ENCODE measurements at places on chromosomes 6 and 20. TPM values are rescaled to one million over a fixed set of nuclear protein-coding genes. Genes with fewer than 3 reads are reported as not detected.

Gene NOL7
- 44.3 TPM for total RNA-seq

Gene OLIG3
- total RNA-seq: 0.12 TPM

Gene PHF1
- total RNA-seq: 472 TPM

Gene NKAPL
- not detected for total RNA-seq

Gene TBX18
- not detected for total RNA-seq

Gene ATP5F1E
- 57.8 TPM for total RNA-seq

- no peak for DNase-seq
- no peak overlapping the region for H3K4me3 ChIP-seq
- no peaks in the 10 kb centered on the region for H3K27me3 ChIP-seq
- H3K36me3 ChIP-seq: no peaks in the 10 kb centered on the region
- H3K27ac ChIP-seq: no peak overlapping the region
These were observed 127.4 kb downstream of the ADGRG6 start for GRCh38 chr6:142429195-142429594.

GRCh38 chr20:5829241-5829809, 79.1 kb downstream of the SHLD1 start:
- H3K27ac ChIP-seq: no peak overlapping the region
- H3K27me3 ChIP-seq: no peaks in the 10 kb centered on the region
- peaks cover 4% of the 10 kb centered on the region for H3K4me1 ChIP-seq
- DNase-seq: no peak
- no peaks in the 10 kb centered on the region for H3K36me3 ChIP-seq
- H3K4me3 ChIP-seq: no peak overlapping the region

Gene EPB41L2
- total RNA-seq: 20.5 TPM

GRCh38 chr6:87990871-87991270, 56.8 kb upstream of the SPACA1 start:
- peaks cover 9% of the 10 kb centered on the region for H3K27me3 ChIP-seq
- H3K36me3 ChIP-seq: no peaks in the 10 kb centered on the region
- DNase-seq: no peak

DNA sequence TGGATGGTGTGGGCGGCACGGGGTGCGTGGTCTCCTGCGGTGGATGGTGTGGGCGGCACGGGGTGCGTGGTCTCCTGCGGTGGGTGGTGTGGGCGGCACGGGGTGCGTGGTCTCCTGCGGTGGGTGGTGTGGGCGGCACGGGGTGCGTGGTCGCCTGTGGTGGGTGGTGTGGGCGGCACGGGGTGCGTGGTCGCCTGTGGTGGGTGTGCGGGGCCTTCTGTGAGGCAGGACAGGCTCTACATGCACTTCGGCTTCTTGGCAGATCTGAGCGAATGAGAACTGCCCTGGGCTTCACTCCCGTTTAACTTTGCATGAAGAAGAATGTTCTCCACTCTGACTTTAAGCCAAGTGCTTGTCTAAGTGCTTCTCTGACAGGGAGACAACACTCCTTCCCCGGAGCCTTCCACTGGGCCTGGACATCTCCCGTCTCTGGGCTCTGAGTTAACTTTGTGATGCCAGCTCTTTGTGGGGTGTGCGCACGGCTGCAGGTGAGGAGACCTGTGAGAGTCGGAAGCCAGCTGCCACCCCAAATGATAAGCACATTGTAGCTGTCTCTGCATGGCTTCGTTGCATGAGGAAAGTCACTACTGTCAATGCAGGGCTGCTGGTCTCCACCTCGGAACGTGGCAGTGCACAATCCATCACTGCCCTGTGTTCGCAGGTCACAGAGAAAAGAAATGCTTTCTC, 244.8 kb downstream of the DLL1 start:
- H3K4me1 ChIP-seq: peaks cover 2% of the 10 kb centered on the region
- H3K27me3 ChIP-seq: peaks cover 19% of the 10 kb centered on the region
- no peak overlapping the region for H3K27ac ChIP-seq
- H3K36me3 ChIP-seq: no peaks in the 10 kb centered on the region
- no peak for DNase-seq

GRCh38 chr6:154329350-154330170, 27.0 kb downstream of the IPCEF1 start:
- peaks cover 4% of the 10 kb centered on the region for H3K4me1 ChIP-seq
- H3K27me3 ChIP-seq: no peaks in the 10 kb centered on the region
- H3K27ac ChIP-seq: peak overlapping the region; percentile 49
- no peak overlapping the region for H3K4me3 ChIP-seq
- no peaks in the 10 kb centered on the region for H3K36me3 ChIP-seq

- no peaks in the 10 kb centered on the region for H3K4me1 ChIP-seq
- H3K27ac ChIP-seq: no peak overlapping the region
- H3K4me3 ChIP-seq: no peak overlapping the region
- H3K27me3 ChIP-seq: peaks cover 47% of the 10 kb centered on the region
- H3K36me3 ChIP-seq: peaks cover 2% of the 10 kb centered on the region
- DNase-seq: no peak
These were observed 48.7 kb upstream of the GATA5 start for GRCh38 chr20:62524505-62524911.

Gene HLA-DQB1
- total RNA-seq: 16.2 TPM

DNA sequence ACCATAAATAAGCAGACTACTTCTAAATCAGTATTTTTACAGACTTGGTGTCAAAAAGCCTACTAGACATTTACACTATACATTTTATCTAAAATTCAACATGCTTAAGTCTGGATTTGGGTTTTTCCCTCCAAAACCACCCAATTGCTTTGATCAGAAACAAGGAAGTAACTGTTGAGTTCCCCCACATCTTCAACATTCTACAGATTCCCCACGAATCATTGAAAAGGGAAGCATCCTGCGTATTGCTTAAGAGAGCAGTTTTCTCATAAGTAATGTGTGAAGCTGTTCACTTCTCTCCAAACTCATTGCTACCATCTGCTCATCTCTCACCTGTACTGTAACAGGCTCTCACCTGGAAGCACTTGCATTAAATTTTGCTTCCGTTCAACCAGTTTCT, 36.4 kb upstream of the RNF144B start:
- no peak for DNase-seq
- H3K27me3 ChIP-seq: peaks cover 17% of the 10 kb centered on the region
- H3K4me3 ChIP-seq: no peak overlapping the region
- no peaks in the 10 kb centered on the region for H3K36me3 ChIP-seq
- no peak overlapping the region for H3K27ac ChIP-seq

DNA sequence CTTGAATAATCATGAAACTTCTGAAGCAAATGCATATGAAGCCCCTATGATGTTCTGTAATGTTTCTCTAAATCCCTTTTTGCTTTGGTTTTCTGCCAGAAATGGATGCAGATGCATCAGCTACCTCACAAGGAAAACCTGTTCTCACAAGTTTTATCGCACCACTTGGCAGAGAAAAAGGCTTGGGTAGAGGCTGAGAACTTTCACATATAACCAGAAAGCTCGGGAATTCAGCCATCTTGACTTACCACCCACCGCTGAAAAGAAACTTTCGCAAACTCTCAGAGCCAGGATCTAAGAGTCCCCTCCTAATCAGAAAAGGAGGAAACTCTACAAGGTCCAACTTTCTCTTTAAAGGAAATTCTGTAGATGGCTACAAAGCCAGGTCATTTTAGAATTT, 36.2 kb upstream of the ADTRP start:
- no peak overlapping the region for H3K4me3 ChIP-seq
- H3K4me1 ChIP-seq: peaks cover 2% of the 10 kb centered on the region
- H3K36me3 ChIP-seq: no peaks in the 10 kb centered on the region
- DNase-seq: no peak
- no peak overlapping the region for H3K27ac ChIP-seq

Gene CLVS2
- total RNA-seq: not detected

Gene SEMG1
- not detected for total RNA-seq

DNA sequence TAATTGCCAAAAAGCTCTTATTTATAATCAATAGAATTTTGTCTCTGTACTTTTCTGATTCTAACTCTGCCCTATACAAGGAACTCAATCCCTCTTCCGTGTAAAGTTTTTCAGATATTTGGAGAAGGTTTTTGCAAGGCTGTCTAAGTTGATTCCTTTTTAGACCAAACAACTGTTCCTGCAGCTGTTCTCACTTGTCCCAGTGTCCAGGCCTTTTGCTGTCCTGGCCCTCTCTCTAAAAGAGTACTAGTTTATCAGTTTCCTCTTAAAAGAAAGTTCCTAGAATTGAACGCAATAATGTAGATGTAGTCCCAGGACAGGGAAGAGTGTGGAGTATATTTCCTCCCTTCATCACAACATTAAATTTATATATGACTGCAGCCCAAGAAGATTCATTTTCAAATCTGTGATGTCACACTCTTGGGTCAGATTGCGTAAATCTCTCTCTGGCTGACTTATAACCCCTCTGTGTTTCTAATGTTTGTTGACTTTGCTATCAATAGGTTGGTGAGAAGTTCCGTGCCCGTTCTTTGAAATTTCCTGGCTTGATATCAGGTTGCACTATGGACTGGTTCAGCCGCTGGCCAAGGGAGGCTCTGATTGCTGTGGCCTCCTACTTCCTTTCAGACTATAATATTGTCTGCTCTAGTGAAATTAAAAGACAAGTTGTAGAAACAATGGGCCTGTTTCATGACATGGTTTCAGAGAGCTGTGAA, 139.4 kb upstream of the GLP1R start:
- H3K27me3 ChIP-seq: peaks cover 2% of the 10 kb centered on the region
- DNase-seq: no peak
- H3K36me3 ChIP-seq: peaks cover under 1% of the 10 kb centered on the region
- peaks cover 3% of the 10 kb centered on the region for H3K4me1 ChIP-seq
- no peak overlapping the region for H3K27ac ChIP-seq

DNA sequence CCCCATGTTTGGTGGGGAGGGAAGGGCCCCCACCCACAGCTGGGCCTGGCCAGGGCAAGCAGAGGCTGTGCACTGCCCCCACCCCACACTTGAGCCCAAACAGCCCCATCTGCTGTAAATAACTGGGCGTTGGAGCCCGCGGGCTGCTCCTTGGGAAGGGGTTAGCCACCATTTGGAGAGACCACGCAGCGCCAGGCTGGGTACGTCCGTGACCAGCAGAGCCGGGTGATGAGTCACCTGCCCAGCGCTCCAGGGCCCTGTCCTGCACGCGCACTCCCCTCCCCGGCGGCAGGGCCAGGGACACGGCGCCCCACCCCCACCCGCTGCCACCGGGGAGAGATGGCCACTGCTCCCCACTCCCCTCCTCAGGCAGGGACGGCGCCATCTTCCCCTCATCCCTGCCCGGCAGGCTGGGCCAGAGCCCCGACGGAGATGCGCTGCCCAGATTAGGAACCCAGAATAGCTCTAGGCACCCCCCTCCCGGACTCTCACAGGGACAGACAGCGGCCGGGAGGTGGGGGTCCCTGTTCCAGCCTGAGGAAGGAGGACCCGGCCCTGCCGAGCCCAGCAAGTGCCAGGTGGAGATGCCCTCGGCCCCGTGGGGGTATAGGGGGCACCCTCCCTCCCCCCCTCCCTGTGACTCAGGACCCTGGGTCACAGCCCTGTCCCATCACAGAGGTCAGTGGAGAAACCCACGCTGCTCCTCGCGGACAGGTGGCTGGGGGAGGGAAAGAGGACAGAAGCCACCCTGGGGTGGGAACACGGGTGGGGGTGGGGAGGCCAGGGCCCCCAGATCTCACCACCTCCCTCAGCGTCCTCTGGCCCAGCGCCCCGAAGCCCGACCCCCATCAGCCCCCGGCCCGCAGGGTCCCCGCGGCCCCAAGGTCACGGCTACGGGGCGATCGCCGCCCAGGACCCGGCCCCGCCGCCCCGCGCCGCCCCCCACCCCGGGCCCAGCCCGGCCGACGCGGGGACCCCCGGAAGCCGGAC, 642 bp downstream of the EEF1A2 start:
- no peaks in the 10 kb centered on the region for H3K36me3 ChIP-seq
- DNase-seq: no peak
- H3K27ac ChIP-seq: no peak overlapping the region

DNA sequence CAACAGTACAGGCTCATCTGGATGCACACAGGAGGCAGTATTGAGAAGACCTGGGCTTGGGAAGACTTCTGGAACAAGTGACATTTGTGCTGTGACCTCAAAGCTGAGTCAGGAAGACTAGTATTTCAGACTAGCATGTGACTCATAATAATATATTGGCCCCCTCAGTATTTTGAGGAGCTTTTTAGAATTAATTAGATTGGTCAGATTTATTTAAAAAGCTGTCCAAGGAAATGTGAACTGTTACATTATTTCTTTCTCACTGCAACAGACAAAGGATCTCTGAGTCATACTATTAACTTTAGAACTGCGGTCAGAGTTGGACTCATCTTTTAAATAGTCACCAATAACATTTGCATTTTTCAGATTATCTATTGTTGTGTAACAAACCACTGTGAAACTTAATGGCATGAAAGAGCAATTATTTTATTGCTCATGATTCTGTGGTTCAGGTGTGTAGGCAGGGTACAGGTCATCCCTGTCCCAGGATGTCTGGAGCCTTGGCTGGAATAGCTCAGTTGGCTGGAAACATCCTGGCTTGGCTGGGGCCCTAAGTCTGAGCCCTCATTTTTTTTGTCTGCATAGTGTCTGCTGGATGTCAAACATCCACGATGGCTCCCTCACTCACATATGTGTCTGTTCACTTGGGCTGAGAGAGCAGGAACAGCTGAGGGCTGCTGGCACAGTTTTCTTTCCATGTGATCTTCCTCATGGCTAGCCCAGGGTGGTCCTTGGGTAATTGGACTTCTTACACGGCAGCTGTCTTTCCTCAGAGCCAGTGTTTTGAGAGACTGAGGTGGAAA, 46.9 kb downstream of the MAP3K4 start:
- peaks cover 13% of the 10 kb centered on the region for H3K36me3 ChIP-seq
- no peak for DNase-seq
- H3K27ac ChIP-seq: peak overlapping the region; percentile 78
- H3K4me1 ChIP-seq: peaks cover 28% of the 10 kb centered on the region

GRCh38 chr6:134853111-134854055, 96.5 kb downstream of the ALDH8A1 start:
- H3K4me1 ChIP-seq: peaks cover 4% of the 10 kb centered on the region
- no peak for DNase-seq
- no peak overlapping the region for H3K27ac ChIP-seq
- H3K27me3 ChIP-seq: peaks cover 31% of the 10 kb centered on the region
- no peak overlapping the region for H3K4me3 ChIP-seq
- H3K36me3 ChIP-seq: no peaks in the 10 kb centered on the region

DNA sequence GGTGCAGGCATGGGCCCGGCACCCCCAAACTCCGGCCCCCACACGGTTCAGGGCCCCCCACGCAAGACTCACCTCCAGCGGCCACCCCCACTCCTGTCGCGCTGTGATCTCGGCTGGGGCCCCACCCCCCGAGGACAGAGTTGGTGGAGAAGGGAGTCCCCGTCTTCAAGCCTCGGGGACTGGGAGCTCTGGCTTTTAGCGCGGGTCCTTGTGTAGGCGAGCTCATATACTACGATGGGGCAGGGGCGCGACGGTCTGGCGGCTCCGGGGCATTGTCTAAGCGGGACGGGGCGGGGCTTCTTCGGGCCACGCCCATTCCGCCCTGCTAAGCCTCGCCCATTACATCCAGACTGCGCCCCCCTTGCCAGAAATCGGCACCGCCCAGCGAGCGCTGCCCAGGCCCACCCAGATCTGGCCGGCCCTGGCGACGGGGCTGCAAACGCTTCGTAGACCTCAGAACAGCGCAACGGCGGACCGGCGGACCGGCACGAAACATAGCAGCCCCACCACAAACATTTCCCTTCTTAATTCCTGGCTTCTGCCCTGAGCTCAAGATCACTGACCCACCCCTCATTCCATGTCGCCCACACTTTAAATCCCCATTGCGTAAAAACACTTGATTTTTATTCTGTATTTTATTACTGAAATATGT, 1.0 kb upstream of the DDAH2 start:
- peaks cover 47% of the 10 kb centered on the region for H3K4me1 ChIP-seq
